Right cardiac atrium (tissue), 5 donors: ENCODE measurements at places on chromosomes 5 and 9. TPM values are rescaled to one million over a fixed set of nuclear protein-coding genes. Genes with fewer than 3 reads are reported as not detected.

NDST1 gene
- polyA plus RNA-seq = 45.9 TPM

HTR1A gene
- not detected for polyA plus RNA-seq

BHMT2 gene
- polyA plus RNA-seq = 21.8 TPM

ORM2 gene
- 0.27 TPM for polyA plus RNA-seq

PSMD5 gene
- polyA plus RNA-seq = 8.7 TPM

GTF3C4 gene
- polyA plus RNA-seq = 2.6 TPM

MRPL36 gene
- polyA plus RNA-seq = 104 TPM
